ENCODE measurements at places on chromosomes 7 and 10.

GRCh38 chr10:55001422-55001821 lies 200.4 kb upstream of the PCDH15 start:
- DNase-seq = no peak

GRCh38 chr10:75744261-75744660 lies 312.8 kb downstream of the LRMDA start:
- no peak for DNase-seq

DNA sequence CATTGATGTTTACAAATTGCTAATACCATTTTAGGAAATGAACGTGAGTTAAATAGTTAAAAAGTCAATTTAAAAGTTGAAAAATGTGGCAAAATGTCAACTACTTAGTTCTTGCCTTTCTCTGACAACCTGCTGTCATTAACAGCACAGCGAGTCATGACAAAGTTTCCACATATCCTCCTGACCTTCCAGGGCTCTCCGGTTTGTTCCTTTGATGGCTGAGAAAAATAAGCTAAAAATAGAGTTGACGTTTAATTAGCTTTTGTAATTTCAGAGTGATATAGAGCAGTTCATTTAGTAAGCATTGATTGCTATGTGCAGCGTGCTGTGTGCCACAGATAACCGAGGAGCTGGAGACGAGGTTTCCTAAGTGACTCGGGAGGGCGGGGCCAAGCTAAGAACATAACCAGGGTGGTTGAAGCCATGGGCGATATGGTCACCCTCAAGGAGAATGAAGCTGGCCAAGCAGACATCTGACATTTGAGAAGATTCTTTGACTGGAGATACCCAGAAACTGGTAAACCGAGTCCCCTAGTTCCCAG lies 47.9 kb downstream of the OGDH start:
- DNase-seq = no peak

DNA sequence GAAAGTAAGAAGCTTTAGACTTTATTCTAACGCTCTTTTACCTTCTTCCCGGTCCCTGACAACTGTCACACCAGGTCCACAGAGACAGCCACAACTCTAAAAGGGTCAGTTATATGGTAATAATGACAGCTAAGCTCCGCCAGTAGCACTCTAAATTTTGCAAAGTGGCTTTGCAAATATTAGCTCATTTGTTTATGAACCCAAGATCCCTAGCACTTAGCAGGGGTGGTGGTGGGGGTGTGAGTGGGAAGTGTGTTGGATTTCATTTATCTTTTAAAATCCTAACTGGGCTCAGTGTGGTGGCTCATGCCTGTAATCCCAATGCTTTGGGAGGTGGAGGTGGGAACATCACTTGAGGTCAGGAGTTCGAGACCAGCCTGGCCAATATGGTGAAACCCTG lies 34.8 kb upstream of the SDK1 start:
- no peak for DNase-seq

- no peak for DNase-seq
These were observed 140.9 kb upstream of the NRBF2 start for GRCh38 chr10:62992145-62992721.

DNA sequence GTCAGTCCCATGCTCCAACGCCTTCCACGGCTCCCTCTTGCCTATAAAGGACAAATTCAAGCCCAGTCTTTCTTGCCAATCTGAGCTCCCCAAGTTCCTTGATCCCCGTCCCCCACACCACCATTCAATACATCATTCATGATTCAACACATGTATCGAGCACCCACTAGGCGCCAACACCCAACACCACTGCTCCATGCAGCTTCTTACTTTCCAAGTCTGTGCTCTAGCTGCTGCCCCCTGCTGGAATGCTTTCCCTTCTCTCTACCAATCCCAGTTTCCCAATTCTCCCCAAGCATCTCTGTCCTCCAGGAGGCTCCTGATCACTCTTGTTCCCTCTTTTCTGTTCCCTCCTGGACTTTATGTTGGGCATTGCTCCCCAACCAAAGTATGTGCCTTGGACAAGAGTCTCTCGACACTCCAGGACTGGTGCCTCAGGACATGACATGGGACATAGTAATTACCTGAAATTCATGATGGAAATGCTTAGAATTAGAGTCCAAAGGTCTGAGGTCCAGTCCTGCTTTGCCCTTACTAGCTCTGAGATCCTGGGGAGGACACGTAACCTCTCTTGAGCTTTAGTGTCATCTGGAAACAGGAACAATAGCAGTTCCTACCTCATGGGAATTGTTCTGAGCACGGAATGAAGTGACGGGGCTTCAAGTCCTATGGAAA lies 172.7 kb downstream of the NEURL1 start:
- no peak for DNase-seq

DNA sequence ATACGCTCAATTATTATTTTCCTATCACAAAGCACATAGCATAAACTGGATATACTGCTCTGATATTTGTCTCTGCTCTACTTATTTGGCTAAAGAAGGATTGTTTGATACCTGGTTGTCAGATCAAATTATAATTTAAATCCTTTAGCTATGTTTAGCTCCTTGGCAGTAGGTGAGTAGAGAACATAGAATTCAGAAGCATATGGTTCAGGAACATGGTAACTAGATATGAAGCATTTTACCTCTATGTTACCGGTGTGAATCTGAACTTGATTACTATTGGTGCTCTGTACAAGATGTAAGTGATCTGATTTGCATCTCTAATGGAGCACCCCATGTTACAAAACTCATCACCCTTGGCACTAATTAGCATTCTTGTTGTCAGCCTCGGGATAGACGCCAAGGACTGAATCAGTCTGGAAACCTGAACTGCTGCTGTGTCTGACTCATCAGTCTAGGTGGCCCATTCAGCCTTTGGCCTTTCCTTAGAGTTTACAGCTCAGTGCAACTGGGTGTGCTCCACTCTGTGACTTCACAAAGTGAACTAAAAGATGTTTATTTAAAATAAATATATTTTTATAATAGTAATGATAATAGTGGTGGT lies 12.3 kb upstream of the MYPN start:
- DNase-seq = no peak

- no peak for DNase-seq
These were observed 96.6 kb upstream of the PTN start for GRCh38 chr7:137439829-137440825.

GRCh38 chr10:104342941-104343411 lies 4.7 kb upstream of the ITPRIP start:
- DNase-seq = no peak

DNA sequence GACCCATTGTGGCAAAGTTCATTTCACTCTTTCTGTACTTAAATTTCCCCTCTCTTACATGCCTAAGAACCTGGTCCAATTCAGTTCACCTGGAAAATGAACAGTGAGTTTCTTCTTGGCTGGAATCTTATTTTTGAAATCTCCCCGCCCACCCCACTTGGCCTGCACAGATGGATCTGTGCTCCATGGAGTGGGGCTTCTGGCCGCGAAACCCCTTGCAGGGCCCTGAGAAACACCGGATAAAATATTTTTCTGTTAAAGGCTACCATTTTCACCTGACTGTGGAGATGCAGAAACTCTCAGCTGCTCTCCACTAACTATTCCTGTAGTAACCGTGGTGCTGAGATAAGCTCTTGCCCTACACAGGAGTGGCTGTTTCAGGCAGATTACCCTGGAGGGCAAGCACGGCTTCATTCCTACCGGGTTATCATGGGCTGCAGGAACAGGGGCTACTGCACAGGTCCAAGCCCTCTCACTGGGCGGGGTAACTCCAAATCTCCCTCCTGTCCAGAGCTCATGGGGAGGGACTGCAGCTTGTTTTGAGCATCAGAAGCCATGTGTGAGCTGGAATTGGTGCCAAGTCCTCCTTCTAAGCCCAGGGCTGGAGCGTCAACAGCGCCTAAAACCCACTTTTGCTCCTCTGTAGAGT lies 118.9 kb downstream of the PRPF18 start:
- no peak for DNase-seq

GRCh38 chr7:134420424-134421125 lies 38.3 kb downstream of the AKR1B1 start:
- DNase-seq = no peak

Data from activated CD8-positive, alpha-beta memory T cell treated with anti-CD3 and anti-CD28 coated beads for 1 hour (primary cell).